ENCODE measurements at places on chromosomes 12 and 14. TPM values are rescaled to one million over a fixed set of nuclear protein-coding genes. Genes with fewer than 3 reads are reported as not detected.

The KLRC1 gene
- not detected for total RNA-seq

The ANO4 gene
- total RNA-seq, result 88.9 TPM

The TAS2R14 gene
- total RNA-seq, result 5.3 TPM

The NXPH4 gene
- 0.82 TPM for total RNA-seq

The NPC2 gene
- 17.9 TPM for total RNA-seq

The KRT77 gene
- not detected for total RNA-seq

The LRFN5 gene
- 66.9 TPM for total RNA-seq

The TSPAN11 gene
- total RNA-seq, result 2.9 TPM

The CEBPE gene
- total RNA-seq, result not detected

The KCNJ8 gene
- total RNA-seq, result 6.5 TPM

The STYK1 gene
- total RNA-seq, result 2.9 TPM

The CDC42BPB gene
- total RNA-seq, result 64.0 TPM

The ESR2 gene
- total RNA-seq, result 1.2 TPM

The CMKLR1 gene
- total RNA-seq, result 1.2 TPM

The APEX1 gene
- 64.4 TPM for total RNA-seq

The SLC5A8 gene
- total RNA-seq, result 3.3 TPM

The SRRM4 gene
- 5.7 TPM for total RNA-seq

The ZNF705A gene
- not detected for total RNA-seq

The RIPK3 gene
- under 0.01 TPM for total RNA-seq

The GLI1 gene
- under 0.01 TPM for total RNA-seq

The SAMD15 gene
- total RNA-seq, result 12.6 TPM

The TMEM30B gene
- under 0.01 TPM for total RNA-seq

The IAPP gene
- total RNA-seq, result under 0.01 TPM

The MEG3 gene
- 95.4 TPM for total RNA-seq

The TMEM132C gene
- total RNA-seq, result 4.1 TPM

The FGF6 gene
- total RNA-seq, result not detected

The NYNRIN gene
- 9.8 TPM for total RNA-seq

Data from frontal cortex (tissue), 4 donors.